ENCODE measurements at places on chromosomes 12 and 14.

DNA sequence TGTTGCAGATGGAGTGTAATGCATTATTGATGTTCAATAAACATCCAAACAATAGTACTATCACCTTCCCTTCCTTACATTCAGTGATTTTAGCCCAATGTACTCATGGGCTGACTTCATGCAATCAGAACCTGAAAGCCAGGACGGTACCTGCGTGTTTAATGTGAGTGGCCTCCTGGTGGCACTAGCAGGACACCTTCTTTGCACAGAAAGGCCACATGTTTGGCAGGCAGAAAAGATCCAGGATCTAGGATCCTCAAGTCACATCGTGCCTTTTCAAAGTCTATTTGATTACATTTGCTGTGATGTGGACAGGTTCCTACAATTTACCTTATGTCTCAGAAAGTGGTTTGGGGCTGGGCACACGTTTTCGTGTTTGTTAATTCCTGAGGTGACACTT, 82.9 kb downstream of the NEDD1 start:
- no peak for DNase-seq

- DNase-seq = no peak
Observed at GRCh38 chr12:124194893-124195566, 99.9 kb upstream of the RFLNA start.

GRCh38 chr12:5505116-5505515, 73.2 kb downstream of the NTF3 start:
- DNase-seq = no peak

DNA sequence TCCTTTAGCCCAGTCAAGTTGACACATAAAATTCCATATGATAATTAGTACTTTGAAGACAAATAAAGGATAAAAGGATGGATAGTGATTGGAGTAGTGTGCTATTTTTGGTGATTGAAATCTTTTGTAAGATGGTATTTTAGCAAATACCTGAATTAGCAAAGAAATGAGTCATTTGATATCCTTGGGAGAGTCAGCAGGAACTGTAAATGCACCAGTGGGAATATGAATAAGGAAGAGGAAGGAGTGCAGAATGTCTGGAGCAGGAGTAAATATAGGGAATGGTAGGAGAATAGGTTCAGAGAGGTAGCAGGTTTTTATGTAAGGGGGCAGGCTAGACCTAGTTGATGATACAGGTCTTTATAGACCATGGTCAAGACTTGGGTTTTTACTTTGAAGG, 75.0 kb downstream of the TRMT5 start:
- no peak for DNase-seq

DNA sequence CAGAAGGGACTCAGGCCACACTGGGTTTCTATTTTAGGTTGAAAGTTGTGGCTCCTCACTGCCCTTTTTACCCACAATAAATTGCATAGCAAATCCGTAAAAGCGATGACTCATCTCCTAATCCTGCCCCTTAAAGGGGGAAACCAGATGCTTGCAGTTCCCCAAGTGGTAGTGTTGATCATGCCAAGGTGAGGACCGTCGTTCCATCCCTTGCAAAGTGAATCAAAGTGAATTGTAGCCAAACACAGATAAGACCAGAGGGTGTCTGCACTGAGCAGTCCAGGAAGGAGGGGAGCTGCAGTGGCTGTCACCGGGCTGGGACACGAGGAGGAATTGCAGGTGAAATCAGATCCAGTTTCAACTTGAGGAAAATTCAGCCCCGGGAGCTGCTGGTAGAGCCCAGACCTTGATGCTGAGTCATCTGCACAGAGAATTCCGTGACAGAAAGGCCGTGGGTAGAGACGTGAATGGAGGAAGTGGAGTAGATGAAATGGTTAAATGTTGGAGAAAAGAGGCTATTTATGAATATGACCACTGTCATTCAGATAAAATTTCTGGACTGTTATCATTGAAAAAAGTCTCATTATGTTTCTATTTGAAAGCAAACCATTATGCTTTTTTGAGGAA, 44.2 kb upstream of the MMP17 start:
- no peak for DNase-seq

GRCh38 chr12:42129595-42130204, 15.0 kb downstream of the GXYLT1 start:
- DNase-seq = no peak

- DNase-seq = no peak
Observed at GRCh38 chr14:74671789-74672188, 41.1 kb downstream of the AREL1 start.

DNA sequence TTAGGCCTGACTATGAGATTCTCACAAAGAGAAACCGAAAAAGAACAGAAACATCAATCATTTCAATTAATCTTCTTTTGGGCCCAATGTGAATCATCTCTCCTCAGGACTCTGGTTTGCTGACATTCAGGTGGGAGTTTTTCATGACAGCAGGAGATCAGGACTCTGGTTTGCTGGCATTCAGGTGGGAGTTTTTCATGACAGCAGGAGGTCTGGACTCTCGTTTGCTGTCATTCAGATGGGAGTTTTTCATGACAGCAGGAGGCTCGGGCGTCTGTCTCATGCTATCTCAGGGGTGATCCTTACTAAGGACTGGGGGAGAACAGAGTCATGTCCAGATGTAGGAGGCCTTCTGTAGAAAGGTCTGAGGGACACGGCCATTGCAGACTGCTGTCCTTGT, 40.1 kb upstream of the PARP11 start:
- DNase-seq = no peak

- no peak for DNase-seq
Observed at GRCh38 chr14:30332374-30332773, 226.6 kb upstream of the G2E3 start.

DNA sequence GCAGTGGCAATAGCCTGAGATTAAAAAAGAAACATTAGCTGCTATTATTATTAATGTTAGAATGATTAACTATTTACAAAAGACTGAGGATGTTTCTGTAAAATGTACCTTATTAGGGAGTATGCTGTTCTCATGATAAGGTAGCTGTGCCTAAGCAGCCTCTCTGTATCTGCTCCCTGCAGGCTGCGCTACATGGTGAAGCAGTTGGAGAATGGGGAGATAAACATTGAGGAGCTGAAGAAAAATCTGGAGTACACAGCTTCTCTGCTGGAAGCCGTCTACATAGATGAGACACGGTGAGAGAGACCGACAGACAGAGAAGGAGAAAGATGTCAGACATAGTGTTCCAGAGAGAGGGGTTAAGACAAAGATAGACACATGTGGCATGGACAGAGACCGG, 17.4 kb downstream of the PDE1B start:
- no peak for DNase-seq

DNA sequence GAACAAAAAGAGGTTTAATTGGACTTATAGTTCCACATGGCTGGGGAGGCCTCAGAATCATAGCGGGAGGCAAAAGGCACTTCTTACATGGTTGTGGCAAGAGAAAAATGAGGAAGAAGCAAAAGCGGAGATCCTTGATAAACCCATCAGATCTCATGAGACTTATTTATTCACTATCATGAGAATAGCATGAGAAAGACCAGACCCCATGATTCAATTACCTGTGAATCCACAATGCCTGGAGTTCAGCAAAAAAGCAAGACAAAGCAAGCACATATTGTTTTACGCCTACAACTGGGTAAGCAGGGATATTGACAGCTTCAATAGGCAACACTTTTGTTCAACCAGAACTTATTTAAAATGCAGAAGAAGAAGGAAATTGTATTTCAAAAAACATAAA, 218.2 kb downstream of the RPL10L start:
- no peak for DNase-seq

- DNase-seq = no peak
Observed at GRCh38 chr14:92014040-92014439, 25.8 kb downstream of the TRIP11 start.

- DNase-seq = no peak
Observed at GRCh38 chr14:57871459-57872080, 5.7 kb upstream of the SLC35F4 start.

- DNase-seq = no peak
Observed at GRCh38 chr12:31235868-31236395, 90.0 kb downstream of the SINHCAF start.

- DNase-seq = no peak
Observed at GRCh38 chr14:99239661-99240092, 32.3 kb downstream of the BCL11B start.

GRCh38 chr12:45509621-45510020, 219.9 kb upstream of the ARID2 start:
- DNase-seq = no peak

DNA sequence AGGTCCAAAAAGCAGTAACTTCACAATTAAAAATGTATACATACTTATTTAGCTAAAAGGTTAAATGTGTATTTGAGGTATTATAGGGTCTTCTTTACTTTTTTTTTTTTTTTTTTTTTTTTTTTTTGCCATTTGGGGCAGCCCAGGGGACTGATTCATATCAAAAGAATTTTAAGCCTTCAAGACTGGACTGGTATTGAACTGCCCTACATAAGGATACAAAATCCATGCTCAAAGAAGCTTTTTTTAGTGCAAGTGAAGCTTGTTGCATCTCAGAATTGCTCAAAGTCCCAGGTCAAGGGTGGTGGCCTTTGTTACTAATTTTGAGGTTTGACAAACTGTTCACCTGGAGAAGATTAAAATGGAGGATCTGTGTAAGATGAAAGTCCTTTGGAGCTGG, 124.0 kb downstream of the APAF1 start:
- no peak for DNase-seq

DNA sequence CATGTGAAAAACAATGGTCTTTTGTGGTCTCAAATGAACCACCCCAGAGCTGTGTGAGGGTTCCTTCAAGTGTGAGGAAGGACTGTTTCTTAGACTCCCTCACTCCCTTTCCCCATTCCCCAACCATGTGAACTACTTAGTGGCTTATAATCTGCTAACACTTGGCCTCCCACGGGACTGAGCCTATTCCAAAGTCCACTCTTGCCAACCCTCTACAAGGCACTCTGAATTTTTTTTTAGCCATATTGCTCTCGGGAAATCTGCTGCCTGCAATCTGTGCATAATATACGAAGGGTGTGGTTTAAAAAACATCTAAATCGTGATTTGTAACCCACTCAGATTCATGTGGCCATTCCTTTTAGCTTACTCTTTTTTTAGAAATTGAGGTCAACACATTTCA, 2.6 kb downstream of the SVOP start:
- no peak for DNase-seq

- DNase-seq = no peak
Observed at GRCh38 chr12:124436366-124436765, 131.0 kb downstream of the NCOR2 start.

GRCh38 chr12:81597928-81598604, 161.1 kb downstream of the PPFIA2 start:
- no peak for DNase-seq
